ENCODE measurements at places on chromosomes 7 and 10. TPM values are rescaled to one million over a fixed set of nuclear protein-coding genes. Genes with fewer than 3 reads are reported as not detected.
A peak's percentile ranks its signal among the peaks of the same experiment; 100 is the strongest.

GRCh38 chr10:125095776-125096175 is 64.6 kb downstream of the CTBP2 start:
- DNase-seq: no peak
- H3K4me3 ChIP-seq: no peak overlapping the region
- H3K27ac ChIP-seq: peak overlapping the region; percentile 37

SFRP4 gene
- 54.2 TPM for total RNA-seq

CACNB2 gene
- total RNA-seq: 1.5 TPM

DNA sequence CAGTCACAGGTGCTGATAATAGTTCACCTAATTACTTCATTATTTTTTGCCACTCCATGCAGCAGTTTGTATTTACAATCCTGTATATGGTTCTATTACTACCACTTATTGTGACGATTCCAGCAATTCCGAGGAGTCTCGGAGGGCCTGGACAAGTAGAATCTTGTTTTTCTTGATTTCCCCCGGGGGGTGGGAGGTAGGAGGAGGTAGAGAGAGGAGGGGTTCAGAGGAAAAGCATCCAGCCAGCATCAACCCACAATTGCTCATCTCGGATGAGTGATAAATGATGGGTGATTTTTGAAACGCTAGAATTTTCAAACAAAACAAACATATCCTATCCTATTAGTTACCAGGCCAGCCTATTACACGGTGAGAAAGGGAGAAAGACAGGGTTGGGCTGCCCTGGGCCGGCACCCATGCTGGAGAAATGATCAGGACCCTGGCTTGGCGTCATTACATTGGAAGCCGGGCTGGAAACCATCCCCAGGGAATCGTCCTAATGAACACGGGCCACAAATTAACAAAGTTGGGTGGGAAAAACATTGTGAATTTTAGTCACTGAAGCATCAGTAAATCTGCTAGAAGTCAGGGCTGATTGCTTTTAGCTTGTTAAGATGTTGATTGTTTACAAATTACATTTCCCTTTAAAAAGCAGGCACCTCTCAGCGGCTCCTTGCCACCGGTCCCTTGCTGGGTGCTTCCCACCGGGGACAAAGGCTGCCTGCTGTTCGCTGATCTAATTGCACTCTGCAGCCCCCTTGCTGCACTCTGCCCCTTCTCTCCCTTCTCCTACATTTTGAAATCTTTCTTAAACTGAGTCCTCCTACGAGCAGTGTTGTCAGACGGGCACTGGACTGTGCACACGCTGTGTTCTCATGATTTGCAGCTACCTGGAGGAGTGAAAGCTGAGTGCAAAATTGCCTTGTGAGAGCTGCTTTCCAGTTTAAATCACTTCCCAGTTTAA is 95.5 kb downstream of the FAM204A start:
- no peaks in the 10 kb centered on the region for H3K4me1 ChIP-seq
- no peaks in the 10 kb centered on the region for H3K36me3 ChIP-seq
- DNase-seq: no peak
- no peak overlapping the region for H3K27ac ChIP-seq
- no peak overlapping the region for H3K4me3 ChIP-seq

DNA sequence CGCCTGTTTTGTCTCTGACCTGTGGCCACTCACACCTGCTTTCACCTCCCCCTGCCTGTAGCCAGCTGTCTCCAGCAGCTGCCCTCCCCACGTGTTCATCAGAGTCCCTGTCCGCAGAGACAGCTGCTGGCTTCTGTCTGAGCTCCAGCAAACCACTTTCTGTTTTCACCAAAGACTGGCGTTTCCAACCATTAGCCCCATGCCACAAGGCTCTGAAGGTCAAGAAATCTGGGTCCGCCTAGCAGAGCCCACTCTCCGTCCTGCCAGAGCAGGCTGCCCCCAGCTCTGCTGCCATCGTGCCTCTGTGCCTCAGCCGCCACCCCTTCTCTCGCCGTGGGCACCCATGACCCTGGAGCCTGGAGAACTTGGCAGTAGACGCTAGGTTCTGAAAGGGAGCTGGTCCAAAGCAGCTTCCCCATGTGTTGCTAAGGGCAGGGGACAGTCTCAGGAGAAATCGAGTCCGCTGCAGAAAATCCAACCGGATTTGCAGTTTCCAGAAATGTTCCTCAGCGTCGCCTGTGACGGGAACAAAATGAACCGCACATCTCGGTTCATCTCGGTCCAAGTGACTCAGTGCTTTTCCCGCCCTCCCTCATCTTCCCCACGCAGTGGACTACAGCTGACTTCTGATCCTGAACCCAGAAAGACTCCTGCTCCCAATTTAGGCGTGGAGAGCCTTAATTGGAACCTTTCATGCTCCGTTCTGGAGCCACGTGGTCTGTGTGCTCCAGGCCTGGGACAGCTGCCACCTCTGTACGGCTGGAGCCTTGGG is 28.0 kb downstream of the TMEM120A start:
- peaks cover 7% of the 10 kb centered on the region for H3K36me3 ChIP-seq
- peaks cover 48% of the 10 kb centered on the region for H3K4me1 ChIP-seq
- peak overlapping the region; percentile 36 for H3K4me3 ChIP-seq
- H3K27me3 ChIP-seq: no peaks in the 10 kb centered on the region
- peak; percentile 62 for DNase-seq
- peak overlapping the region; percentile 78 for H3K27ac ChIP-seq

HIF1AN gene
- 10.3 TPM for total RNA-seq

Measured in fibroblast of lung (primary cell).